Stromal cell of bone marrow (primary cell): ENCODE measurements at places on chromosomes 4 and X.

DNA sequence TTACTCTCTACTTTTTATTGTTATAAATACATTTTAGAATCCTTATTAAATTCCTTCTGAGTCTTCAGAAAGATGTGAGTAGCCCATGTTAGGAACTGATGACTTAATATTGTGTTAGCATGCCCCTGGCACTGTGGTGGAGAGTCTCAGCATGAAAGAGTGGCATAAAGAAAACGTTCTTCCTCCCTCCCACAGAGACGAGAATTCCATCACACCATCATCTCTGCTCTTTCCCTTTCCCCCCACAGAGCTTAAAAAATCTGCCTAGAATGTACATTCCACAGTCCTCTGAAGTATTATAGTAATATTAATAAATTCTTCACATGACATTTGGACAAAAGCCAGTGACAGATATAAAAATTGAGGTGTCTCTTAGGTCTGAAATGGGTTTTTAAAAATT is 117.8 kb upstream of the DKK2 start:
- DNase-seq: no peak

DNA sequence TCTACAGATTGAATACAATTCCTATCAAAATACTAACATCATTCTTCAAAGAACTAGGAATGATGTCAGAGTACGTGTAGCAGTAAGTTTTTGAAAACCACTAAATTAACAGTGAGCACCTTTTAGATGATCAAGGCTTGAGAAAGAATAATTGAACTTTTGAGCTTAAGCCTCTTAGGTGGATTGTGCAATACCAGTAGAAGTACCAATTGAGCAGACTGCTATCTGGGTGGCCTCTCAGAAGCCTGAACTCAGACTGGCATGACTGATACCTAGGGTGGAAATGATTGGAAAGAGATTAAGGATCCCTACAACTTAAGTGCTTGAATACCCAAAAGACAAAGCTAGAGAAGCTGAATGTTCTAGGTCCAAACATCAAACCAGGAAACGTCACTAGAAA is 200.3 kb upstream of the GALNTL6 start:
- no peak for DNase-seq

DNA sequence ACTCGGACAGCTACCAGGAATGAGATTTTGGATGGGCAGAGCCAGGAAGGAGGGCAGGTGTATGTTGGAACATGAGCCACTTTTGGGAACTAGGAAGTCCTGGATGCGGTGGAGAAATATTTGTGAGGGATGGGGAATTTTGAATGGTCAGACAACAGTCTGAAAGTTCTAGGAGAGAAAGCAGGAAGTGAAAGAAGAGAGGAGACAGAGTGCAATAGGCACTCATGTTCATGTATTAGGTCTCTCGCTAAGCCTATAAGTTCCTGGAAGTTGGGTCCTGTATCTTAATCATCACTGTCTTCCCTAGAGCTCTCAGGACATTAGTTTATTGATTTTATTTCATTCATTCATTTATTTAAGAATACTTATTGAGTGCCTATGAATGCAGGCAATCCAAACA is 65.7 kb upstream of the CITED1 start:
- DNase-seq: no peak

- DNase-seq: peak; percentile 95
Measured at GRCh38 chr4:14168919-14169318, 541.4 kb upstream of the BOD1L1 start.

GRCh38 chrX:118694638-118695037 is 32.8 kb upstream of the IL13RA1 start:
- DNase-seq: no peak

DNA sequence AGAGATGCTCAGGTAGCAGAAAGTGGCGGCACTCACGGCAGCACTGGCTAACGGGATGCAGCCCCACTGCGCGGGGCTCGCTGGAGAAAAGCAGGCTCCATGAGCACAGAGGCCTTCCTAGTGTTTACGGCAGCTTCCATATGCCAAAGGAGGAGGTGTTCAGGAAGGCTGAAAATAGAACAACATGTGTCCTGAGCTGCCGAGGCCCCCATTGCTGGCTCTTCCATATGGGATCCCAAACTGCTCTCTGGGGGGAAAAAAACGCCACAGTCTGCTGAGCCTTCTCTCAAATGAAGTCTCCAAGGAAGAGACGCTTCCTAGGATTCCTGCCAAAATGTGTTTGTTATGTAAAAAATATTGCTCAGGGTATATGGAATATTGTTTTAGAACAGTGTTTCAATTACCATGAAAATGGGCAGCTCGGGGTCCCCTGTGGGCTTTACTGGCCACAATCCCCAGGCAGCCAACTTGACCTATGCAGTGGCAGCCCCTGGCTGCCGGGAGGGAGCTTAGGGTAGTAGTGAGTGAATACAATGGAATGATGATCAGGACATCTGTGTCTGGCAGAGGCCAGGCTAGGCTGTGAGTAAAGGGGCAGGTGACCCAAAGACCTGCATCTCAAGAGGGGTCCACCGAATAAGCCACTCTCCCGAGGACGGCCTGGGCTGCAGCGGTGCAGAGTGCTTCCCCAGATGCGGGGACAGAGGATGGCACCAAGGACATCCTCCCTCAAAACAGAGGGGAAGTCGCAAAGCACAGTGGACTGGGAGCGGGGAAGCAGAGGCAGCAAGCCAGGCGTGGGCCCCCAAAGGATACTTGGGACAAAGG is 170.1 kb downstream of the AFAP1 start:
- DNase-seq: no peak
